ENCODE measurements at places on chromosomes 16 and 17.
A peak's percentile ranks its signal among the peaks of the same experiment; 100 is the strongest.

- no peak for DNase-seq
Observed at GRCh38 chr17:61431594-61432311, 20.5 kb upstream of the TBX4 start.

DNA sequence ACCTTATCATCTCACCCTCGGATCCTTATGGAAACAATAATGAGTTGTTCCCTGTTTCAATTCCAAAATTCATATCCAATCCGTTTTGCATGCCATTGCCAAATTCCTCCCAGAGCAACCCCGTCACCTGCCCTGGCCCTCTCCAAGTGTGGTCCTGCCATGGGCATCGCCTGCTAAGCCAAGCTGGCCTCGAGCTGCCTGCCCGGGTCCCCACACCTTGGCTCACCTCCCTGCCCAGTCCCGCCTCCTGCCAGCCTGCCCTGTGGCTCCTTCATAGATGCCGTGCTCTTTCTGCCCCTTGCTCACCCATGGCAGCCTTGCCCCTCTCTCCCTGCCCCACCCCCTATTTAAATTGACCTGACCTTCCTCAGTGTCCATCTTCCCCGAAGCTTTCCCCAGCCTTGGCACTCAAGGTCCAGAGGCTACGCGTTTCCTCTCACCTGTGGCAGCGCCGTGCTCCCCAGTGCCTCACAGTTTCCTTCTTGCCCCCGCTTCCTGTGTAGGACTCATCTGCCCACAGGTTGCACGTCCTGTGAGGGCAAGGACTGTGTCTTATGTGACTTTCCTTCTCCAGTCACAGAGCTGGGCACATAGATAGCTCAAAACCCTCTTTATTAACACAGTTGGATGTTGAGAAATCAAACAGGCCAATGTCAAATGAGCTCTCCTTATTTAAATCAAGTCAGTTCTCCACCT, 12.7 kb downstream of the MAPT start:
- no peak for DNase-seq

GRCh38 chr17:57459286-57459915, 203.1 kb downstream of the MSI2 start:
- no peak for DNase-seq

- no peak for DNase-seq
Observed at GRCh38 chr16:59295993-59296736, 562.0 kb upstream of the GOT2 start.

DNA sequence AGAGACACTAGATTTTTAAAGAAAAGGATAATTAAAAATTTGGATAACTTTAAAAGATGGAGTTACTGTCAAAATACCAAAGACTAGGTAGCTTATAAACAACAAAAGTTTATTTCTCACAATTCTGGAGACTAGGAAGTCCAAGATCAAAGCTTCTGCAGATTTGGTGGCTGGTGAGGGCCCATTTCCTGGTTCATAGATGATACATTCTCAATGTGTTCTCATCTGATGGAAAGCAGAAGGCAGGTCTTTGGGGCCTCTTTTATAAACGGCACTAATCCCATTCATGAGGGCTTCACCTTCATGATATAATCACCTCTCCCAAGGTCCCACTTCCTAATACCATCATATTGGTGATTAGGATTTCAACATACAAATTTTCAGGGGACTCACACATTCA, 33.7 kb downstream of the NLK start:
- DNase-seq, result no peak

GRCh38 chr16:56286809-56287208, 95.5 kb downstream of the GNAO1 start:
- DNase-seq, result no peak

GRCh38 chr16:4328046-4328781, 12.3 kb downstream of the GLIS2 start:
- DNase-seq, result peak; percentile 60

- no peak for DNase-seq
Observed at GRCh38 chr17:2033153-2033552, 3.2 kb downstream of the DPH1 start.

DNA sequence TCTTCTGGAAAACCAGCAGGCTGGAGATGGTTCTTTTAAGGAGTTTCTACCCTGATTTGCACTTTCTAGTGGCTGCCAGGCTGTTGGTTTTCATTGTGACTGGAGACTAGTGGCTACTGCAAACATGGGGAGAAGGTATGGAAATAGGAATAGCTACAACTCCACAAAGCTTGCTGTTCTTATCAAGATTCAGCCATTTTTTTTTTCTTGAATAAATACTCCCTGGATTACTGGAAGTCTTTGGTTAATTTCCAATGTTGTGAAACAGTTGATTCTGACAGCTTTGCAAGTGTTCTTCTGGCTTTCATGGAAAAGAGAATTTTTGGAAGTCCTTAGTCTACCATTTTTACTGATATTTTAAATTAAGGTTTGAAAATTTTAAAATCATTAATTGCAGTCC, 277.7 kb downstream of the HS3ST3A1 start:
- no peak for DNase-seq

DNA sequence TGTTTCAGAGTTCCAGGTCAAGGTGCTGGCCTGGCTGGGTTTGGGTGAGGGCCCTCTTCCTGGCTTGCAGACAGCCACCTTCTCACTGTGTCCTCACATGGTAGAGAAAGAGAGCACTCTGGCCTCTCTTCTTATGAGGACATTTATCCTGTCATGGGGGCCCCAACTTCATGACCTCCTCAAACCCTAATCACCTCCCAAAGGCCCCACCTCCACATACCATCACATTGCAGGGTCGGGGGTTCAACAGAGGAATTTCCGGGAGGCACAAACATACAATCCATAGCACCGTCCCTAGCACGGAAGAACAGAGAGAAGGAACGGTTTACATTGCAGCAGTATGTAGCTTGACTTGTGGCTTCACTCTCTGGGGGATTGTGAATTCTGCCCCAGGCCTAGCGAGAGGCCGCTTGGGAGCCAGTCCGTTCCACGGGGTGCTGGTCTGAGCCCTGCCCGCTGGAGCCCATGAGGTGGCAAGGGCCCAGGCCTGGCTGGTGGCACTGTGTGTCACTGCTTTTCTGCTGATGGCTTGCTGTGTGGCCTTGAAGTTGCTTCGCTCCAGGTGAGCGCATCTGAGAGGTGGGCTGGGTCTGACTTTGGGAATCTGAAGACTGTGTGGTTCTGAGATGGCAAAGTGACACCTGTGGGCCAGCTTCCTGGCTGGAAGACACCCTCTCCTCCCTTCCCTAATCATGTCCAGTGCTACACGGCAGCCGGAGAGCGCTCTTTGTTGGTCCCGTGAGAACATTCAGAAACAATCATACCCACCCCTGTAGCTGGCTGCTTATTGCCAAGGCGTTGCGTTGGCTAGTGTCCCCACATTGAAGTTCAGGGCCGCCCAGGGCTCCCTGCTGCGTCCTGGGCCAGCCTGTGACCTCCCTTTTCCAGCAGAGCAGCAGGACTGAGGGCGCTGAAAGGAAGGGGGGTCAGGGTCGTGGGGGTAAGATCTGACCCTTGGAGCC, 98.3 kb downstream of the CMIP start:
- no peak for DNase-seq

- DNase-seq, result no peak
Observed at GRCh38 chr17:58538811-58539409, 24.5 kb upstream of the MTMR4 start.

DNA sequence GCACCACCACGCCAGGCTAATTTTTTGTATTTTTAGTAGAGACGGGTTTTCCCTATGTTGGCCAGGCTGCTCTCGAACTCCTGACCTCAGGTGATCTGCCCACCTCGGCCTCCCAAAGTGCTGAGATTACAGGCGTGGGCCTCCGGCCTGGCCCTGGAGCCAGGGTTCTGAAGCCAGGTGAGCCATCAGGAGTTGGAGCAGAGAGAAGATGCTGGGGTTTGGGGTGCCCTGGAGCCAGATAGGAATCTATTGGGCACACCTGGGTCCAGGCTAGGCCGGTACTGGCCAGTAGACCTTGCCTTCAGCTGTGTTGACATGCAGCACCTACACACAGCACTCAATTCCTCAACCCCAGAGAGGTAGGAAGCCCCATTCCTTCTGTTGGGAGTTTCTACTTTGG, 5.4 kb upstream of the CD300A start:
- DNase-seq, result no peak

DNA sequence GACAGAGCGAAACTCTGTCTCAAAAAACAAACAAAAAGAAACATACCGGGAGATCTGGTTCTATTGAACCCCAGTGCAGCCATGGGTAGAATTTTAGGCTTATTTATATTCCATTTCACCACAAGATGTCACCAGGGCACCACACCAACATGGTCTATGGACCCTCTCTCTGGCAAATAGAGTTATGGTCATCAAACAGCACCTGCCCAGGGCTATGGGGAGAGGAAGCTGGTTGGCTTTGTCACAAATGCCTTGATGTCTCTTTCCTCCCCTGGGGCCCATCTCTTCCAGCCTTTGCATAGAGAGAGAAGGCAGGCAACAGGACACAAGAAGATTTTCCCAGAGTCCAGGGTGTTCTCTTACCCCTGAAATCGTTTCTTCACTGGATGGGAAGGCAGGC, 128.4 kb downstream of the WWOX start:
- no peak for DNase-seq

GRCh38 chr17:42192189-42193126, 1.8 kb downstream of the GHDC start:
- DNase-seq, result no peak

DNA sequence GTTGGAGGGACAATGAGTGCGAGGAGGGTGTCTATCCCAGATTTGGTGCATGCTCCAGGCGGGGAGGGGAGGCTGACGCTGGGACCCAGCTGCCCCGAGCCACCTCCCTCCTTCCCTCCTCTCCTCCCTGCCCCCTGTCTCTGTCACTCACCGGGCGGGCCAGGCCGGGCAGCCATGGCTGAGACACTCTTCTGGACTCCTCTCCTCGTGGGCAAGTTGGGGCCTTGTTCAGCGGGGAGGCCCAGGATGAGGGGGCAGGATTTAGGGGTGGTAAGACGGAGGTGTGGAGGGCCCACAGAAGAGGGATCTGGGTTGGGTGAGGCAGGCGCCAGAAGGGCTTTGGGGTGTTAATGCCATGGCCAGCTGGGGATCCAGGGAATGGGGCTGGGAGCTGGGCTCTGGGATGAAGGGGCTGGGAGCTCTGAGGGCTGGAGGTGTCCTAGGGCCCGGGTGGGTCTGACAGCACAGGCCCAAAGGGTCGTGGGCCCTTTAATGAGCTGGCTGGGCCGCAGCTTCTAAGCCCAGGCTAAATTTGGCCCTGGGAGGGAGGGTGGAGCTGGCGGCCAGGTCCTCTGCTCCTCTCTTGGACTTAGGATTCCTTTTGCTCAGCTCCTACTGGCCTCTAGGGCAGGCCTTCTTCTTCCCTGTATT, at the start of gene SGCA:
Gene SGCA, plus strand, starts transcription at position 139 of the 651 bp plus-strand sequence. Its CDS starts 36 bp downstream, at position 175.
- no peak for DNase-seq

DNA sequence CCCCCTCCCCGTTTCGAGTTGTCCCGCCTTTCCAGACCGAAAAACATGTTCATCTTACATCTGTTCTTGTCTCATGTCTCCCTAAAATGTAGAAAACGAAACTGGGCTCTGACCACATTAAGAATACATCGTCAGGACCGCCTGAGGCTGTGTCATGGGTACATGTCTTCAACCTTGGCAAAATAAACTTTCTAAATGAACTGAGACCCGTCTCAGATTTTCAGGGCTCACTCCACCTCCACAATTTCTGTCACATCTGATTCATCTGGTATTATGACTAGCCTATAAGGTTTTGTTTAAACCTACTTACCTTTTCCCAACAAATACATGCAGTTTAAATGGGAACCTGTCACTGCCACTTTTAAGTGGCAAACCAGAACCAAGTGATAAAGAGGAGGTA, 621 bp downstream of the SDR42E1 start:
- no peak for DNase-seq

DNA sequence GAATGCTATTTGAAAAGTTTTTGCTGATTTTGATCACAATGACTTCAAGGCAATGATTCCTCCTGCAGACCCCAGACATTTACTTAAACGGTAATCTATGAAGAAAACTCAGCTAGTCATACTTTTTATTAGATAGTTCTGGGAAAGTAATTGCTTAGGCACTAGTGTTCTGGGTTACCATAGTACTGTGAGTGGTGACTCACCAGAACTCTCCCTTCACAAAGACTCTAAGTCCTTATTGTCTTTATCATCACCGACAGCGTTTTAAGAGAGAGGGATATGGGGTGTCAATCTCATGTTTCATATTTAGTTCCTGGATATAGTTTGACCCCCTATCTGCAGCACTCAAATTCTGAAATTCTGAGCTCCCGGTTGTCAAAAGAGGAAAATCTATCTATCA, 43.0 kb upstream of the CDH8 start:
- no peak for DNase-seq

- DNase-seq, result no peak
Observed at GRCh38 chr17:76725580-76726230, 701 bp downstream of the JMJD6 start.

Measured in occipital lobe (tissue), 3 donors.